ENCODE measurements at places on chromosomes 2 and 18.

DNA sequence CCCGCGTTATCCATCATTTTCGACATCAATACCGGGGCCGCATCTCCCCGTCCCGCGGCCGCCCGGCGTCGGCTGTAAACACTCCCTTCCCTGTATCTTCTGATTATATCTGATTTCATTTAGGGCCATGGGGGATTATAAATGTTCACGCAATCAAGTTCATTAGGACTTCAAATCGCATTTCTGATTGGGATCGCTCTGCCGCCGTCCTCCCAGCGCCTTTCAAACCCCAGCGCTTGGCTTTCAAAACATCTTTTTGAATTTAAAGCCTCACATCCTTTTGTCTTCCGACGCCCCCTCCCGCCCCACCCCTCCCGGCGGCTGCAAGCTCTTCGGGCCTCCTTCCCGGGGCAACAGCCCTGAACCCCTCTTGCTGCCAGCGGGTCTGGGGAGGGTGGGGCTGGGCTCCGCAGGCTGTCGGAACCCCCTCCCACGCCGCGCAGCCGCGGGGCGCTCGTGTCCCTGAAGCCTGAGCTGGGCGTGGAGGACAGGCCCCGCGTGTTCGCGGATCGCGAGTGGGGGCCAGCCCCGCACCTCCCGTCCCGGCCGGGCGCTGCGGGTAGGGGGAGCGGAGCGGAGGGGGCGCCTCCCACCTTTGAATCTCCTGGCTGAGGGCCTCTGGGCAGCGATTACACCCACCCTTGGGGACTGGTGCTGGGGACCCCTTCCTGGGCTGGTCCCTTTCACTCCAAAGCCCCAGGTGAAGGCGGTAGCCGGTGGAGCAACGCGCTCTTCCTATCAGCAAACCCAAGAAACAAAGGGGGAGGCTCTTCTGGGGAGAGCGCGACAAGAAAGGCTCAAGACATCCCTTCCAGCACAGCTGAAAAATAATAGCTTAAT, 11.3 kb upstream of the GBX2 start:
- DNase-seq = no peak

- DNase-seq = no peak
Measured at GRCh38 chr2:12734914-12735654, 18.3 kb downstream of the TRIB2 start.

- DNase-seq = no peak
Measured at GRCh38 chr2:226440127-226440918, 359.3 kb downstream of the IRS1 start.

DNA sequence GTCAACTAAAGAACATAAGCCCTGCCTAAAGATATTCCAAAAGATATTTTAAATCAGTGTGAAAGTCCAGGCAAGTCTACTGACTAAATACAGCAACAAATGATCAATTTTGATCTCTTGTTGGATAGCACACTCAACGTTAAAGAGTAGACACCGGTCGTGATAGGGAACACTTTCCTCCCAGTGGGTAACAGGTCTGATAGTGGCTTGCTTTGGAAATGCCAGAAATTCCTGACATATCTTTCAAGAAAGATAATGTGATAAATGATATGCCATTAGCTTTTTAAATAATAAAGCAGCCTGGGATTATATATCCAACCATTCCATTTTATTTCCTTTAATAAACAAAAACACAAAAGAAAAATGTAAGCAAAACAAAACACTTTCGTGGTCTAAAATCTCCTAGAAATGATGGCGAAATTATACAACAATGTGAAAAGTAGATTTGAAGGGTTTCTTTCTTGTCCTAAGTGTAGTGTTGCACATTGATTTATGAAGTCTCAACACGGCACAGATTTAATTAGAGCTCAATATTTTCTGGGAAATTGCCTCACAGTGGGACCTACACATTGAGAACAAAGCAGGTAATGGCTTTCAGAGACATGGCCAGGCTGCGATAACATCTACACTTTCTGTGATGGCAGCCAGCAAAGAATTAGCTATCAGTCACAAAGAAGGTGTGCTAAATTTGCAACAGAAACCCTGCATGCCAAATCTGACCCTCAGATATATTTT, 158.6 kb downstream of the PPP1R1C start:
- DNase-seq = no peak

GRCh38 chr2:58709274-58709673, 468.1 kb upstream of the FANCL start:
- no peak for DNase-seq

DNA sequence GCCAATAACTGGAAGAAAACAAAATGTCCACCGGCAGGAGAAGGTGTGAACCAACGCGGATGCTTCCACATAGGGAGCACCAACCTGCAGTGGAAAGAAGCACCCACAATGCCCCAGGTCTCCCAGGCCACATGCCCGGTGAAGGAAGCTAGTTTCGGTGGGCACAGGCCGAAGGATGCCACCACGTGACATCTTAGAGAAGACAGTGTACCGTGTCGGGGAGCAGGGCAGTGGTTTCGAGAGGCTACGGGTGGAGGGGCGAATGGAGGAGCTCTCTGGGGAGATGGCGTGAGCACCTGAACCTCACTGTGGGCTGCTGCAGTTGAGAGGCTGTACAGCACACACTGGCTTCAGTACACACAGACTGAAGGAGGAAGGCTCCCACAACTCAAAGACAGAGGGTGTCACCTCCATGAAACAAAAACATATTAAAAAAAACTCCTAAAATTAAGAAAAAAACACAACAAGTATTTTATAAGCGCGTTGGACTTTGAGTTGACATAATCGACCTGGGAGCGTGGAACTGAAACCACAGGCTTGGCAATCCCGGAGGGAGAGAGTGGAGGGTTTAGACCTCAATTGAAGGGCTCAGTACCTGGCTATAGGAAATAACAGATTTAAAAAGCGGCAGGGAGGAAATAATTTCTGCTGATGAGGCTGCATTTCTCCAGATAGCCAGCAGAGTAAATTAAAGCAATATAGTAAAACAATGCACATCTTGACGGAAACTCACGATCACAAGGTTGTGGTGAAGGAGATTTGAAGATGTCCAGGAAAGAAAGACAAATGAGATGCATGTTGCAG, 160.1 kb downstream of the RTP5 start:
- no peak for DNase-seq

- no peak for DNase-seq
Measured at GRCh38 chr2:43171789-43172188, 54.6 kb downstream of the ZFP36L2 start.

DNA sequence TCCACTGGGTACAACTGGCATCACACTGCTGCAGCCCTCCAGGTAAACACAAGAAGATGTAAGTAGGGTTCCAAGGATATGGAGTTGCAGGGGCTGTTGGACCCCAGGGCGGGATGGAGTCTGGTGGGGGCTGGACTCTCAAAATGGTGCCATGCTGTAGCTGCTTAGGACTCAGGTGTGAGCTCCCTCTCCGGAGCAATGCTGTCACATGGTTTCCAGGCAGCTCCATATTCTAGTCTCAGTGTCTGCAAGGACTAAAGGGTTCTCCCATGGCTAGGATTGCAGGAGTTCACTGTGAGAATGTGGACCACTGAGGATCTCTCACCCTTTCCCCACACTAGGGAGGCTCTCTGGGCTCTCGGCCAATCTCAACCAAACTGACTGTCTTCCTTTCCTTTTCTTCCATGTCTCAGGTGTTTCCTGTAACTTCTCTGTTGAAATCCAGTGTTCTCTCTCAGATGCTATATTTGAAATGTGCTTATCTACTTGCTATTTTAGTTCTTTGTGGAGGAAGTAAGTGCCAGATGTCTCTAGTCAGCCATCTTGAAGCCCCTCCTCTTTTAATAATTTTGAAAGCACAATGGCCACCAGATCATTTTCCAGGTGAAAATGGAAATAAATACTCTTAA, 57.6 kb downstream of the CCNT2 start:
- no peak for DNase-seq

GRCh38 chr2:167423731-167424130, 535.5 kb downstream of the XIRP2 start:
- DNase-seq = no peak

GRCh38 chr2:203648273-203648672, 58.2 kb upstream of the CD28 start:
- DNase-seq = no peak

- DNase-seq = no peak
Measured at GRCh38 chr2:105790461-105791149, 45.9 kb downstream of the NCK2 start.

DNA sequence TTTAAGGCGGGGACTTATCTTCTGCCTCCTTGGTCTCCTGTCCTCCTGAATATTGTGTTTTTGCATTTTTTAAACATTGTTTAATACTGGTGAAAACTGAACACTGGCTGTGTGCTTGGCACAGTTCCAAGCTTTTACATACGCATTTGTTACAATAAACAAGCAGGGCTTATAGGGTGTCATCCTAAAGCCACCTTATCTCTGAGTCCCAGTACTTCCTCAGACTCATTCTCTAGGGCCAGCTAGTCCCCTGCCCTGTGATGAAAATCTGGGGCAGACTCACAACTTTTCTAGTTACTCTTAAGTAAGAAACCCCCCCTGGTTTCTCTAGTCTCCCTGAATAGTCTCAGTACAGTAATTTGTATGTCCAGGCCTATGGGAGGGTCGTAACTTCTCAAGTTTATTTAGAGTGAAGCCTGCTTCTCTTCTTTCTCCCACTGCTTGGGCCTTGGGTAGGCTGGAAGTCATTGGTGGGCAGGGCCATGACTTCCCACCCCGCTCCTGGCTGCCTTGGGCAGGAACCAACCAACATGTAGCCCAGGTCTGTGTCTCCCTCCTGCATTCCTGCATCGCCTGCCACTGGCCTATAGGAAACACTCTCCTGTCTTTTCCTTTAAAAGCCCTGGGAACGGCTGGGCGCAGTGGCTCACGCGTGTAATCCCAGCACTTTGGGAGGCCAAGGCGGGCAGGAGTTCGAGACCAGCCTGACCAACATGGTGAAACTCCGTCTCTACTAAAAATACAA, 7.7 kb upstream of the KCNE4 start:
- no peak for DNase-seq

- no peak for DNase-seq
Measured at GRCh38 chr18:9092665-9093064, 9.8 kb upstream of the NDUFV2 start.

- no peak for DNase-seq
Measured at GRCh38 chr2:161124201-161124600, 36.0 kb upstream of the TANK start.

- DNase-seq = no peak
Measured at GRCh38 chr18:54555286-54555685, 35.8 kb upstream of the DYNAP start.

DNA sequence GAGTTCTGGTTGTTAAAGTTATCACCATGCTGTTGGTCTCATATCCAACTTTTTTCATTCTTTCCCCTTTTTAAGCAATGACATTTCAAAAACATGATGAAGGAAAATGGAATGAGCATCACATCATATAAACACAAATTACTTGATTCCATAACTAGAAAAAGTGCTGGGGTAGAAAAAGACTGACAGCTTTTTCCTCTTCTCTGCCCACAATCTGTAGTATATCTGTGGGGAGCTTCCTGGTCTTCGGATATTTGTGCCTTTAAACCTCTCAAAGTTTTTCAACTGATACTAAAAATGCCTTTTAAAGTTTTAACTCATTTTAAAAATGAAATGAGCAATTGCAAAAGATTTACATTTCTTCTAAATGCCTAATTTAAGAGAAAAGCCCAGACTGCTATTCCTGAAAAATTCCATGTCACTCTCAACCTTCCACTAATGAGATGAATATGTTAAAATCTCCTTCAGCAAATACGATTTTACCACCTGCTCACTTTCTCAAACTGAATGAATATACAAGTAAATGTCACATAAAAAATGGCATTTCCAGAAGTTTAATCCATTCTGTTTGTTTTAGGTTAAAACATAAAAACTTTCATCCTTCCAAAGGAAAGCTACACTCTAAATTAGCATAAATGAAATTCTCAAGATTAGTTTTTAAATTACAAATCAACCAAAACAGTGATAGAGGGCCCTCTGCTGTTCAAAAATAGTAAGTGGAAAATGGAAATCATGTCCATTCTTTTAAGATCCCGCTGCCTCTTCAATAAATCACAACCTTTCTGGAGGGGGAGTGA, 2.1 kb downstream of the DNAH7 start:
- no peak for DNase-seq

DNA sequence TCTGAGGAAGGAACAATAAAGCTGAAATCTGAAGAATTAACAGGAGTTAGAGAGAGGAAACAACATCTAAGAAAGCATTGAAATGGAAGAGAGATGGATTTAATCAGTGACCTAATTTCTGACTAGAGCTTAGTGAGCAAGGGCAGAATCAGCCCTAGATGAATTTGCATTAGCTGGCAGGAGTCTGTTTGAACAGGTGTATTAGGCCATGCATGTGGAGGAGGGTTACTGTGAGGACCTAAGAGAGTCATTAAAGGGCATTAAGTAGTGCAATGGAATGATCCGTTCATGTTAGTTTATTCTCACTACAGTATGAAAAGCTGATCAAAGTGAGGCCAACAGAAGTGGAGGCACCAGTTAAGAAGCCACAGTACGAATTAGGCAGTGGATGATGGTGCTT, 285.3 kb downstream of the GRB14 start:
- no peak for DNase-seq

- DNase-seq = no peak
Measured at GRCh38 chr2:63942788-63943187, 76.4 kb downstream of the VPS54 start.

- DNase-seq = no peak
Measured at GRCh38 chr2:32210767-32211408, 45.2 kb downstream of the SLC30A6 start.

DNA sequence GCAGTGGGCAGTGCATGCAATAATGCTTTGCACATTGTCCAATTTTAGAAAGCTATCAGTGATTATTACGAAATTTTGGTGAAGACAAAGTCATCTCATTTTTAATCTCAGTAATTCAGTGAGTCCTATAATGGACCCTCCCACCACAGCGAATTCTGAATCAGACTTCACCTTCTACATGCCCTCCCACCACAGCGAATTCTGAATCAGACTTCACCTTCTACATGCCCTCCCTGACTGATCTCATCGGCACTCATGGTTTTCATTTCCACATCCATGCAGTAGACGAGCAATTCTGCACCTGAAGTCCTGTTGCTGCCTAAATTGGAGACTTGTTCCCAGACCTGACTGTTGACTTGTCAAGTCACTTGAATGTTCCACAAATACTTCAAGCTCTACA, 522.3 kb downstream of the EIPR1 start:
- DNase-seq = no peak

GRCh38 chr2:131431336-131431735, 44.6 kb upstream of the TUBA3D start:
- no peak for DNase-seq

Data from liver (tissue), 10 donors.